ENCODE measurements at places on chromosomes 5 and 9.
A peak's percentile ranks its signal among the peaks of the same experiment; 100 is the strongest.

DNA sequence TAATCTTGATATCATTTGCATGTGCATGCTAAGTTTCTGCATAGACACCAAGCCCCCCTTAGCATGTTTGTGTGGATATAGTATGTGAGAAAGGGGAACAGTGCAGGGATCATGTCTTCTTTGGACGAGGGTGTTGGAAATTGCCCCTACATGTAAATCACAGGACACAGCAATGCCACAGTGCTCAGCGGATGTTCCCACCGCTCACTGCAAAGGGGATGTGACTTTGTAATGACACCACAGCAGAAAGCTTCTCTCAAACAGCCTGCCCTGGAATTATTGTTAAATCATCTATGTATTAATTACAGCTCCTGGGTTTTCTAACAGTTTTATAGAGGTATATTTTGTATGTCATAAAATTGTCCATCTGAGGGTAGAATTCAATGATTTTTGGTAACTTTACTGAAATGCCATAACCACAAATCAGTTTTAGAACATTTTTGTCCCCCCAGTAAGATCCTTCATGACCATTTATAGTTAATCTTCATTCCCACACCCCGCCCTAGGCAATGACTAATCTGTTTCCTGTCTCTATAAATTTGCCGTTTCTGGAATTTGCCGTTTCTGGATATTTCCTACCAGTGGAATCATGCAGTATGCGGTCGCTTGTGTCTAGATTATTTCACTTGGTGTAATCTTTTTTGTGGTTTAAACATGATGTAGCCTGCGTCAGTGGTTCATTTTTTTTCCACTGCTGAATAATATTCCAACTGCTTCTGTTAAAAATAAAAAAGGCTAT, 648.5 kb upstream of the WWC1 start:
- DNase-seq: peak; percentile 21

DNA sequence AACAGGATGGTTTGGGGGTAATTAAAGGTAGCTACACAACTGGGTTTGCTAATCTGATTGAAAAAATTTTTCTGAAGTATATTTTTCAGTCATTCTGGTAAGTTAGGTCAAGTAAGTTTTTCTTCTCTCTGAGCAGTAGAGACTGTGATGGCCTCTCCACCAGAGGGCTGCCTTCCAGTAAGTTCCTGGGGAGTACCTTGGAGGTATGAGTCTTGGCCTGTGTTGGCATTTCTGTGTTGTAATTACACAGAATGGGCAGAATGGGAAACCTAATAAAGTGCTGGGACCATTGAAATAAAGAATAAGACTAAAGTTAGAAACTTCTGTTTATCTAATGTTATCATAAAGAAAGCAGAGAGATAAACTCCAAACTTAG, 430.8 kb downstream of the ARHGEF28 start:
- DNase-seq: no peak

DNA sequence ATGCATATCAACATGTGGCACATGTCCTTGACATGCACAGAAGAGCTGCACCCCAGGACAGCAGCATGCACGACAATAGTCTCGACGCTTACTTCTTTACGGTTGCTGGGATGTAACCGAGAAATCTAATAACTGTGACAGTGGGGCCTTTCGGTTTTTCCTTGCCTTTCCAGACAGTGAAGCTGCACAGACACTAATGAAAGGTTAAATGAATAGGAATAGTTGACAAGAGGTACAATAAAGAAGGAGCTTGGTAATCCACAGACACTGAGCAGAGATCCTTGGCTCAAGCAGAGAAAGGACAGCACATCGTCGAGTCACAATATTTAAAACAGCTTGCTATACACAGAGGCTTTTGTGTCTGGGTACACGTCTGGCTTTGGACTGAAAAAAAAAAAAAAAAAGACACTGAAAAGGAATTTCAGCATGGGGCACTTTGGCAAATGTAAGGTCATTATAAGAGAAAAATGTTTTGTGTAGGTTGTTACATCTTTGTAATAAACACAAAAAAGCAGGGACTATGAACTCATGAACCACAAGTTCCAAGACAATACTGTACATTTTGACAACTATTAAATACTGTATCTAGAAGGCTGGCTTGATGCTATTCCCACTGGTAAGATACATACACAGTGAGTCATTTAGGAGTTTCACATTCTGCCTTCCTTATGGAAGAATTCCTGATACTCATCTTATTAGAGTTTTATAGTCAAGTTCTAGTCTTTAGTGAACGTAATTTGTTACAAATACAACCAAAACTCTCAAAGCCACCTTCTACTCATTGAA, 5.6 kb downstream of the BNC2 start:
- DNase-seq: peak; percentile 27

- no peak for DNase-seq
Observed at GRCh38 chr5:1494780-1495524, 28.8 kb downstream of the LPCAT1 start.

DNA sequence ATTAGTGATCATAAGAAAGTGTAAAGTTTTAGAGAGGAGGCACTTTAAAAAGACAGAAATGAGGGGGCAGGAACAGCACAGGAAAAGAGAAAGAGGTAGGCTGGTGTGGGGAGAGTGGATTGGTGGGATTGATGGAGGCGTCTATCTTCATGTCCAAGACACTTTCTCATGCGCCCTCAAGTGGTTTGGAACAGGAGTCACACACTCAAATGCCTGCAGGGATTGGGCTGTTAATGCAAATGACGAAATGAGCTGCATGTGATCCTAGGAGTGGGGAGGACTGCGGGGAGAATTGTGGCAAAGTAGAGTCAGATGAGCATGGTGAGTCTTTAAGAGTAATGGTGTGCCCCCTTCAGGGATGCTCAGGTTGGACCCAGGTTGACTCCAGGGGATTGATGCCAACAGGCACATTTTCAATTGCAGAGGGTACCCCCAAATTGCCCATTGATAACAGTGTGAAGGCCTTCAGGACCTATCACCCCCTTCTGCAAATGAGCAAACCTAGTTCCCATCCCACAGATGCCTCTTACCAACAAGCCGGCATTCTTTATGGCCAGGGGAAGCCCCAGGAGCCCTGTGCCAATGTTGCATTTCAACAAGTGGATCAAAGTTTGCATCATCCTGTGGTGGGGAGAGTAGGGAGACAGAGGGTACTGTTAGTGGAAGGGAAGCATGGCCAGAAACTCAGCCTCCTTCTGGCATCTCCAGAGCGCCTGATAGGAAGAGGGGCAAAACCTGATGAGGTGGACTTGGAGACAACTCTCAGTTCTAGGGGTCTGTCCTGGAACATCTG, 5.3 kb downstream of the SLC36A3 start:
- DNase-seq: peak; percentile 81

GRCh38 chr9:7909537-7909936, 110.0 kb upstream of the DMAC1 start:
- no peak for DNase-seq

DNA sequence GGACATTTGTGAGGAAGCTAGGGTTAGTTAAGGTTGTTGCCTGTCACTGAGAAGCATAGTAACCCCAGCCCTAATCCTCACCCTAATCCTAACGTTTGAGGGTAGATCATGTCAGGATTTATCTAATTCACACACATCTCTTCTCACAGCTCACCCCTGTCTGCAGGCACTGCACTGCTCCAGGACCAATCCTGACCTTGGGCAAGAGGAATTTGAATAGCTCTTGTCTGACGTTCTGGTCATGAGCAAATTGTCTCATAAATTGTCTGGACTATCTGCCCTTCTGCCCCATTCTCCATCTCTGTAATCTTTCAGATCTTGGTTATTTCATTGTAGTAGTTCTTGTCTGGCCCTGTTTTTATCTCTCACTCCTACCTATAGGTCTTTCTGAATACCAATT, 18.7 kb downstream of the CRHBP start:
- no peak for DNase-seq

- no peak for DNase-seq
Observed at GRCh38 chr5:36756848-36757247, 119.7 kb upstream of the NIPBL start.

DNA sequence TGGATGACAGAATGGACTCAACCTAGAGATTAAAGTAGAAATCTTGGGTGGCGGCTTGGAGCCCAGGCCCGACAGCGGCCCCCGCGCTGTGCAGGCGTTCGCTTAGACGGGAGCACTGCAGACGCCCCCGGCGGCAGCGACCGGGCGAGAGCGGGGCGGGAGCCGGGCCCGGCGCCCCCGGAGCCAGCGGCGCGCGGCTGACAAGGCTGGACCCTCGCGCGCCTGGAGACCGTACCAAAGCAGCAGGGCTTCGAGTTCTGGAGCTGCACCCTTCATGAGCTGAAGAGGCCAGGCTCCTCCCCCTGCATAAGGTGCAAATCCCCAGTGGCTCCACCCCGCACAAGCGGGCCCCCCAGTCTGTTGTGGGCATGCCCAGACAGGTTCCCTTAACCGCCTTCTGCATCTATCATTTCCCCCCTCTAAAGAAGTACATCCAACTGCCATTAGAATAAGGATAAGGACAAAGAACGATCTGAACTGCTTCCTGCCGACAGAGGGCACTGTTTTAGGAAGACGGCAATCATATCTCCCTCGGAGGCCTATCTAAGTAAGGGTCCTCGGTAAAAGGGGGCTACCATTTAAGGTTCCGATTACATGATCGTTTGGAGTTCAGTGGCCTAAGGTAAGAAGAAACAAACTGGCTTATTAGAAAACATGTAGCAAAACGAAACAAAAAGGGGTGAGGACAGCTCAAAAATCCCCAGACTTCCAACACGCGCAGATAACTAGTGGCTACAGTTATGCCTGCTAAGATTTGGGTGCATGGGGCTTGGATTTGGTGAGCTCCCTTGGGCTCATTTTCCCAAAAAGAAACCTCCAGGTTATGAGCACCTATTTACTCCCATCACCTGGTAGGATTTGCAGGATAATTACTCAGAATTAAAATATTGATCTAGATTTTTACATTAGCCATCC, 66.3 kb downstream of the RGMB start:
- DNase-seq: peak; percentile 15

DNA sequence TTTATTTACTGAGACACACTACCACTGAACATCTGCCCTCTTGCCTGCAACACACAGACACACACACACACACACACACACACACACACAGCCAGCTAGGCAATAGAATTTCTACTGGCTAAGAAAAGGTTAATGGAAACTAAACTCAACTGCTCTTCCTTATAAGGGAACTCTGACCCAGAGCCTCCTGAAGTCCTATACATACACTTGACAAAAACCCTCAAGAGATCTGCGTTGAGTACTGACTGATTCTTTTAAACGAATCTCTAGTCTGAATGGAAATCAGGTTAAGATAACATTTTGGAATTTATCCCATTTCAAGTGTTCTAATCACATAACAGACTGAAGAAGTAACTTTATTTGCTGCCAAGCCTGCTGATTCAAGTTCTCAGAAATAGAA, 25.9 kb upstream of the TRPM3 start:
- DNase-seq: no peak

GRCh38 chr9:127205952-127206351, 58.6 kb upstream of the GARNL3 start:
- DNase-seq: no peak

GRCh38 chr5:103469288-103470040, 93.1 kb downstream of the NUDT12 start:
- no peak for DNase-seq

- no peak for DNase-seq
Observed at GRCh38 chr9:27293996-27294395, 3.0 kb downstream of the EQTN start.

- no peak for DNase-seq
Observed at GRCh38 chr5:97112230-97112629, 30.2 kb downstream of the LIX1 start.

DNA sequence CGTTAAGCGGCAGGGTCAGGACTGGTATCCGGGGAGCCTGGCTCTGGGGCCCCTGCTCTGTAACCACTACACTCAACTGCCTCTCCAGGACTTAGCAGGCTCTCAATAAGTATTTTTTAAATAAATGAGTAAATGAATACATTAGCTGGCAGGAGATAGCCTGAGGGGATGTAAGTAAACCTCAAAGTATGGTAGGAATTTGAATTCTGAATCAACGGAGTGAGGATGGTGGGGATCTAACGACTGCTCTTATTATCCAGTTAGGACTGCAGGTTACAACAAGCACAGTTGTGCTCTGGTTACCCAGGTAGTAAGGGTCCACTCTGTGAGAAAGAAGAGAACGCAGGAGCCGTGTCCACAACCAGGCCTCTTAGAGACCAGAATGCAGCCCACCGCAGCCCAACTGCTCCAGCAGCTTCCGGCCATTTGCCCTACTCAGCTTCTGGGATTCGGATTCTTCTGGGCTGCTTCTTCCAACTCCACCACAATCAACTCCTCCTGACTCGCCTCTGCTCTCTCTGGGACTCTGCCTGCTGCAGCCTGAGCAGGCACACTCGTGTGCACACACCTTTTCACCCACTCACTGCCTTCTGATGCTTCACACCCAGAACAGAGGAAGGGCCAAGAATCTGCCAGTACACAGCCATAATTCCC, 52.6 kb downstream of the MED27 start:
- DNase-seq: peak; percentile 59

DNA sequence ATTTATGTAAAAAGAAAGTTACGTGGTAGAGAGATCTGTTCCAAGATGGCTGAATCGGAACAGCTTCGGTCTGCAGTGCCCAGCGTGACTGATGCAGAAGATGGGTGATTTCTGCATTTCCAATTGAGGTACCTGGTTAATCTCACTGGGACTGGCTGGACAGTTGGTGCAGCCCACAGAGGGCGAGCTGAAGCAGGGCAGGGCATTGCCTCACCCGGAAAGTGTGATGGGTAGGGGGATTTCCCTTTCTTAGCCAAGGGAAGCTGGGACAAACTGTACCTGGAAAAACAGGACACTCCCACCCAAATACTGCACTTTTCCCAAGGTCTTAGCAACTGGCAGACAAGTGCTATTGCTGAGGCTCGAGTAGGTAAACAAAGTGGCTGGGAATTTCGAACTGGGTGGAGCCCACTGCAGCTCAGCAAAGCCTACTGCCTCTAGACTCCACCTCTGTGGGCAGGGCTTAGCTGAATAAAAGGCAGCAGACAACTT, 13.1 kb upstream of the HSD17B4 start:
- no peak for DNase-seq

DNA sequence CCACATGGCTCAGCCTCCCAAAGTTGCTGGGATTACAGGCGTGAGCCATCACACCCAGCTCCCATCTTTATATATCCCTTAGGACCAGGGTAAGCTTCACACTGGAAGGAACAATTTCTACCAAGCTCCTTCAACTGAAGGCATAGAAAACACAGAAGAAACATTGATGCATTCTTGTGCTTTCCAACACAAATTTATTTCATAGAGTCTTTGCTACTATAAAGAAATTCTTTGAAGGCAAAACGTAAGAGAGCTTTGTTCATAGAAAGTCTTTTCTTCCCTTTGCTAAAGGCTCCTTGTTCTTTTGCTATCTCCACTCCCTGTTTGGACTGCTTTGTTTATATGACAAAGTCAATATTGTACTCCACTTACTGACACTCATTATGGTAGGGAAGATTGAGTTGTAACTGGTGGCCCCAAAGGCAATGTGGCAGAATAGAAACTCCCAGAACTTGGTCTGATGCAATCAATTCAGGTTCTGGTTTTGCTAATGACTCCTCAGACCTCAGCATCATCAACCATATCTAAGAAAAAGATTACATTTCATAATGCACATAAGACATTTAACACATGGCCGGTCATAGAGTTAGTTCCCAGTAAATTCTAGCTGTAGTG, 97.4 kb upstream of the CLINT1 start:
- no peak for DNase-seq
